NCI-H446 treated with DMSO at 0.1 percent for 48 hours (cell line): ENCODE measurements at places on chromosomes 16 and 17.

- DNase-seq: no peak
These were observed 11.5 kb downstream of the LITAF start for GRCh38 chr16:11575223-11575589.

GRCh38 chr16:62240722-62241121 lies 204.5 kb upstream of the CDH8 start:
- DNase-seq: no peak

GRCh38 chr17:28533091-28533807 lies 19.2 kb downstream of the UNC119 start:
- no peak for DNase-seq

GRCh38 chr17:81635973-81636504 lies 873 bp downstream of the NPLOC4 start:
- no peak for DNase-seq

DNA sequence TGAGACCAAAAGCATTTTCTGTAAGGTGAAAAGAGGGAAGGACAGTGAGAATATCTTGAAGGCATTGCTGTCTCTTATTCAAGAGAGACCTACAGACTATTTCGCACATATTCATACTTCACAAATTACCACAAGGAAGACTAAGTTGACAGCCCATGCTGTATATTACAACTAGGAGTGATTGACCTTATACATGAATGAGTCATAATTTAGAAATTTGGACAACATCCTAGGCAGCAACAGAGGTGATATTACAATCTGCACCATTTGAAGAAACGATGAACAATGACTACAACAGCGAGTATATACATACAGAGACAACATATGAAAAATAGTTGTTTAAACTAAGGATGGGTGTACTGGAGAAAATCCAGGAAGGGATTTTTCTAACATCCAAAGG lies 971.7 kb downstream of the CDH11 start:
- no peak for DNase-seq

DNA sequence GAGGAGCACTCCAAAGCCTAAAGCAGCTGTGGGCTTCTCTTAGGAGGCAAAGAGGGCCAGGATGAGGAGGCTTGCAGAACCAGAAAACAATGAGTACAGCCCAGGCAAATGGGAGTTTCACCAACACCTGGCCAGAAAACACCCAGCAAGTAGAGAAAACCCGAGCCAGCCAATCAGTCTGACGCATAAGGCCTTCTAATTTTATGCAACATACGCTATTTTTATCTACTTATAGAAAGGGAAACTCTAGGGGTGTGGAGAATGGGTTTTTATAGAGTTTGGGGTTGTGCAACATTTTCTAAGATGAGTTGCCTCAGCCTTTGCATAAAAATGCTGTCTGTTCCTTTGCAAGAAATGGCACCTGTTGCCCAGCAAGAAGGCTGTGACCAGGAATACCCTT lies 529.0 kb upstream of the CDH5 start:
- no peak for DNase-seq

DNA sequence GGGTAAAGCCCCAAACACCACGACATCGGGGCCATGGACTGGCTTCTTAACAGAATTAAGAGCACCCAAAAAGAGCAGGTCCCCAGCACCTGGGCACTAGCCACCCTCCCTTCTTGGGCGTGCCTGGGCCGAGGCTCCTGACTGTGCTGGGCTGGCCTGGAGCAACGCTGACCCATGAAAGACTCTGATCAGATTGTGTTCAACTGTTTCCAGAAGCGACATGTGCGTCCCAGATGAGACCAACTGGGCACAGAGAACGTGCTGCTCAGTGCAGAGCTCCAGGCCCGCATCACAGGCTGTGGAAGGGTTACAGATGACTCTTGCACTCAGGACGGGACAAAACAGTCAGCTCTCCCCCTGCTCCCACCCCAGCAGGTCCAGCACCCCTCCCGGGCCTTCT lies 100.7 kb downstream of the KCNJ12 start:
- DNase-seq: no peak

- DNase-seq: no peak
These were observed 167.7 kb downstream of the COPRS start for GRCh38 chr17:31691251-31691905.

DNA sequence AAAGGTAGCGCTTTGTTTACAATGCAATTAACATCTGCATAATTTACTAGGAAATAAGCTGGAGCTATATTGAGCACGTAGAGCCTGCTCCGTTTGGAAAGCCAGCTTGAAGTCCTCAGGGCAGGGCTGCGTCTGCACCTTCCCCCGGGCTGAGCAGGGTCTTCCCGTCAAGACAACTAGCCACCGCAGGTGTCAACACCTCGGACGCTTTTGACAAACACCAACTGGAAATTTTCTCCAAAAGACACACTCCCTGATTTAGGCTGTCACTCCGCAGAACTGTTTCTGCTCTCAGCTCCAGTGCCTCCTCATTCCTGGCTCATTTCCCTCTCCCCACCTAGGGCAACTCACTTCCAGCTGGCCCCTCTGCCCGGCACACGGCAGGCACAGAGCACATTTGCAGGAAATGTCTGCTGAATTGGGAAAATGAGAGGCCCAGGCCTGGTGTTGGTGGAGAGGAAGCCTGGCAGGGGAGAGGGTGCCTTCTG lies 170.3 kb downstream of the MAF start:
- DNase-seq: no peak

GRCh38 chr17:41734139-41734948 lies at the start of gene HAP1:
Gene HAP1, minus strand, starts transcription at chr17:41734643. Its CDS starts 9 bp downstream, at chr17:41734634.
- no peak for DNase-seq

DNA sequence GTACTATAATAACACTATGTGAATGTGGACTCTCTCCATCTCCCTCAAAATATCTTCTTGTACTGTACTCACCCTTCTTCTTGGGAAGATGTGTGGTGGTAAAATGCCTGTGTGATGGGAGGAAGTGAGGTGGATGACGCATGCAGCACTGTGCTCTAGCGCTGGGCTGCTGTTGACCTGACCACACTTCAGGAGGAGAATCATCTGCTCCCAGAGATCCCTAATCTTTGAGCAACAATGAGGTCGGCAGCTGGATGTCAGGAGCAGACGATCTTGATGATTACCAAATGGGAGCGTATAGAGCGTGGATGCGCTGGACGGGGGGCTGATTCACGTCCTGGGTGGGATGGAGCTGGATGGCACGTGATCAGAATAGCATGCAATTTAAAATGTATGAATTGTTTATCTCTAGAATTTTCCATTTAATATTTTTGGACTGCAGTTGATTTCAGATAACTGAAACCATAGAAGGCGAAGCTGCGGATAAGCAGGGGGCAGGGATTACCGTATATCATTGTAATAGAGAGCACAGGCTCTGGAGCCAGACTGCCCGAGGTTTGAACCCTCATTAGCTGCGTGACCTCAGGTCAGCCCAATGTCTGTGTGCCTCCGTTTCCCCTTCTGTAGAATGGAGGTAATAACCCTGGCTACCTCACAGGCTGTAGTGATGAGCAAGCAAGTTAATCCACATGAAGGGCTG lies 23.7 kb upstream of the CYLD start:
- DNase-seq: no peak

- no peak for DNase-seq
These were observed 278.9 kb upstream of the KCNJ16 start for GRCh38 chr17:69796078-69796477.

GRCh38 chr16:69083306-69083941 lies 22.0 kb upstream of the HAS3 start:
- DNase-seq: no peak

GRCh38 chr17:30413109-30413508 lies 34.4 kb downstream of the CPD start:
- no peak for DNase-seq

DNA sequence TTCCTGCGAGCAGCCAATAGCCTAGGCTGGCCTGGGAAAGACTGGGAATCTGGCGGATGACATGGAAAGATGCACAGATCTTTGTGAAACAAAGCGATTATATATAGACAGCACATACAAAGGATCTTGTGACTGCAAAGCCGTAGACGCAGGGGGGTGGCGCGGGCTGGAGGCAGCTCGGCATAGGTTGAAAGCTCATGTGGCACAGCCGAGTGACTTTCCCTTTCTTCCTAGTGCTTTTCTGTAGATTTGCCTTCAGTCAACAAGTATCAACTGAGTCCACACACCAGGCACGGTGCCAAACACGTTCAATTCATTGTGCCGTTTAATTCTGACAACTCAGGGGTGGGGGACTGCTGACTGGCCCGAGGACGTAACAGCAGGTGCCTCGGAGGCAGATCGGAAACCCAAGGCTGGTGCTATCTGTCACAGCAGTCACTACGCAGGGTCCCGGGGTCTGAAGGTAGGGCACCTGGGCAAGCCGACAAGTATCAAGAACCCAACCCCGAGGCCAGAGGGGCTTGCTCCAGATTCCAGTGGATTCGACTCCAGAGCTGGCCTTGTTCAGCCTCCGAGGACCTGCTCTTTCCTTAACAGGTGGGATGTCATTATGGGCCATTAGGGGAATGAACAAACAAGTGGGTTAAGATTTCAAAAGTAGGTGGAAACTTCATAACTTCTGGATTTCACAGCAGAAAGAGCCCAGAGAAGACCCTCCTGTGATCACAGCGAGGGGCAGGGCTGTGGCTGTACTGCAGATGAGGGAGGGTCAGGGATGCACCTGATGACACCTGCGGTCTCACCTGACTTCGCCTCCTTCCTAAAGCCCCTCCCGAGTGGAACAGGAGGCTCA lies 5.9 kb downstream of the PAM16 start:
- no peak for DNase-seq

- DNase-seq: no peak
These were observed 127.2 kb downstream of the HS3ST3B1 start for GRCh38 chr17:14427900-14428647.

GRCh38 chr17:40705584-40705983 lies 2.0 kb upstream of the KRT24 start:
- DNase-seq: no peak

- DNase-seq: no peak
These were observed 102.1 kb upstream of the CHMP6 start for GRCh38 chr17:80889231-80890195.

GRCh38 chr16:12143447-12144172 lies 167.1 kb downstream of the SNX29 start:
- no peak for DNase-seq

GRCh38 chr16:78645657-78646056 lies 546.2 kb downstream of the WWOX start:
- DNase-seq: no peak

DNA sequence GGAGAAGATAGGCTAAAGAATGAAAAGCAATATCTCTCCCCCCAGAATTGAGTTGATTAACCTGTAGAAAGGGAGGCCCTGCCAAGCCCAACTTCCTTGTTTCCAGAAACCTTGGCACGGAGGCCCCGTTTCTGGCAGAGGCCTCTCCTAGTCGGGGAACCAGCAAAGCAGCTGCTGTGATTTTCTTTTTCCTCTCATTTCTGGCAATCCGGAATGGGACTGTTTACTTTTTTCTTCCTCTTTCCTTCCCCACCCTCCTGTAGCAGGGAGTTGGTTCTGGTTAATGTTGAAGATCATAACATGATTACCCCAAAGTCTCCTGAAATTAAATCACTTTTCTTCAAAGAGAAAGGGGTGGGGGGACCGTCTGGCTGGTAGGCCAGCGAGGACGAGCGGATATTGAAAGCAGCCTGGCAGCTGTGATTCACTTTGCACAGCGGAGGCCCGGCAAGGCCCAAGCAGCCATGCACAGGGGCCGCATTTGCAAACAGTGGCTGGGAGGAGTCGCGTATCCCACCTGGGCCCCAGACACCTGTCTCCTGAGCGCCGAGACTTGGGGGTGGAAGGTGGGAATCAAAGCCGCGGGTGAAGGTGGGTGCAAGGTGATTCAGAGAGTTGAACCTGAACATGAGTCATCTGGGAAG lies 51.5 kb downstream of the NTN1 start:
- DNase-seq: no peak

GRCh38 chr16:5665834-5666233 lies 568.2 kb upstream of the EEF2KMT start:
- DNase-seq: no peak

DNA sequence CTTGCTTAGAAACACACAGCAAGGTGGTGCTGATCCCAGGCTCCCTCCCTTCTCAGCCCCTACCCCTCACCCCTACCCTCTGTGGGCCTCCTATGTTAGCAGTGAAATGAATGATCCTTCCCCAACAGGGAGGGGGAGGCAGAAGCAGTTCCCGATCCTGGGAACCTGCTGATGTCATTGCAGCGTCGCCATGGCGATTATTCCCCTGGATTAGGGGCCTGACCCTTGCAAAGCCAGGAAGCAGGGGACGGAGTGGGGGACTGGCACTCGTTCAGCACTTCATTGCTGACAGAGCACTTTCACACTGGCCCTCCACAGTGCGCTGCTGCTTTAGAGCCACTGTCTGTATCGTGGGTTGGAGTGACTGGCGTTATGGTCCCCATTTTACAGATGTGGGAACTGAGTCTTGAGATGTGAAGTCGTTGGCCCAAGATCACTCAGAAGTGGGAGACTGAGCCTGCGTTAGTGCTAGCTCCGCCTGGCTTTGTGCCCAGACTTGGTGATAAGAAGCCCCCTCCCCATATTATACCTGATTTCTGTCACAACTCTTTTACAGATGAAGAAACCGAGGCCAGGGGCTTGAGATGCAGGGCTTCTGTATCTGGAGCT lies 26.6 kb downstream of the LASP1 start:
- DNase-seq: no peak

DNA sequence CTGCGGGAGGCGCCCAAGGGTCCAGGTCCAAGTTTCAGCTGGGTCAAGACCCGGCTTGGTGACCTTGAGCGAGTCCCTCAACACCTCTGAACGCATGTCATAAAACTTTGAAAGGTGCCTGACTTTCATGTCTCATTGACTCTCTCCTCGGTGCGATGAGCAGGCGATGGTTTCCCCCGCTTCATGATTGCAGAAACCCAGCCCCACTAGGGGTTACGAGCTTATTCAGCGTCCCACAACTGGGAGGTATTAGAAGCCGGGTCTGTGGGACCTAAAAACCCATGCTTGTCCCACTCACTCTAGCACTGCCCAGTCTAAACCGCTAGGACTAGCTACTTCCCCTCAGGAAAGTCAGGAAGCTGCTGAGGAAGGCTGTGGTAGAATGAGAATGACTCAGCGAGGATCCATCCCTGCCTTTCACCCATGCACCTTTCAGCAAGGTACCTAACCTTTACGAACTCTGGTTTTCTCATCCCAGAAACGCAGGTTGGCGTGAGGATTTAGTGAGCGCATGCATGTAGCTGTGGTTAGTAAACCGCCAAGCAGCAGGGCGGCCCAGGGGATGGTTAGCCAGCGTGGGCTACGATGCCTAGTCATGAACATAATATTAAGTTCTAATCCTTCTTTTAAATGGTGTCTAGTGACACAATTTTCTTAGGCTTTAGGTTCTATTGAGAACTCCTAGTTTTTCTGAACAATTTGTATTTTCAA lies 26.2 kb upstream of the RFFL start:
- no peak for DNase-seq

GRCh38 chr16:11333702-11334101 lies 11.6 kb upstream of the RMI2 start:
- DNase-seq: no peak

- no peak for DNase-seq
These were observed 787 bp downstream of the ZFPM1 start for GRCh38 chr16:88453611-88454522.

- no peak for DNase-seq
These were observed 7.4 kb upstream of the ARMC7 start for GRCh38 chr17:75102385-75102821.

GRCh38 chr16:30030841-30031413 lies at the start of gene TLCD3B:
Gene TLCD3B, minus strand, starts transcription at chr16:30031271. Its CDS starts 744 bp downstream, at chr16:30030527.
- no peak for DNase-seq

- DNase-seq: no peak
These were observed 13.4 kb downstream of the UTP6 start for GRCh38 chr17:31888124-31888523.

GRCh38 chr16:83762141-83762991 lies 45.4 kb upstream of the HSBP1 start:
- DNase-seq: no peak
